ENCODE measurements at places on chromosomes 2 and 18.
A peak's percentile ranks its signal among the peaks of the same experiment; 100 is the strongest.

- no peak for DNase-seq
Measured at GRCh38 chr2:109468893-109469292, 144.9 kb downstream of the SEPTIN10 start.

GRCh38 chr2:206937555-206937954 lies 1.8 kb upstream of the CPO start:
- no peak for DNase-seq

DNA sequence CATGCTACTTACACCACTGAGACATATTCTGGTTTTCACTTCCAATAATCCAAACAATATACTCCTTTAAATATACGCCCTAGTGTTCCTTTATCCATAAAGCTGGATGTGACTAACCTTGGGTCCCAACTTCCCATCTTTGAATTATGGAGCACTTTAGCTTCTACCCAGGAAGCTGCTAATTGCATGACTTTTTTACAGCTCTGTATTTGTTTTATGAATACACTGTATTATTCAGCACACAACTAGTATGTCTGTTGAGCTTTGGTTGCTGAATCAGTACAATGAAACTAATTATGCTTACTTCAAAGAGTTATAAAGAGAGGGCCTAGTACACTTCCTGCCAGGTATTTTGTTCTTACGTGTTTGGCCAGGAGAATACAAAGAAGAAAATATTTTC lies 118.5 kb downstream of the BAZ2B start:
- DNase-seq = no peak

DNA sequence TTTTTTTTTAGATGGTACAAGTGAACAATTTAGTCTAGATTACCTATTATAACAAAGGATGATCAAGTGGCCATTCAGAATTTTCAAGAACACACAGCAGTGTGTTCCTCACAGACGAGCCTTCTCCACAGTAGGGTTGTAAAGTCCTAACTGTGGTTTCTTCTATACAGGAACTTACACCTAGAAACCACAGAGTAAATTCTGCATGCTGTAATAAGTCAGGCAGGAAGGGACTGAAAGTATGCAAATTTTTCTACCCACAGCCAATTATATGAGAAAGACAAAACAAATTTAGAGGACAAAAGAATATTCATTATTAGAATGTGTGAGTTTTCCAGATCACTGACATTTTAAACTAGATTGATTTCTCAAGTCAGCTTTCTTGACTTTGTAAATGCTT lies 99.5 kb downstream of the RBMS1 start:
- DNase-seq = no peak

- DNase-seq = no peak
Measured at GRCh38 chr2:112159454-112159921, 21.3 kb downstream of the FBLN7 start.

- no peak for DNase-seq
Measured at GRCh38 chr2:221969087-221969829, 329.5 kb downstream of the PAX3 start.

- no peak for DNase-seq
Measured at GRCh38 chr2:138415985-138416384, 85.6 kb upstream of the SPOPL start.

DNA sequence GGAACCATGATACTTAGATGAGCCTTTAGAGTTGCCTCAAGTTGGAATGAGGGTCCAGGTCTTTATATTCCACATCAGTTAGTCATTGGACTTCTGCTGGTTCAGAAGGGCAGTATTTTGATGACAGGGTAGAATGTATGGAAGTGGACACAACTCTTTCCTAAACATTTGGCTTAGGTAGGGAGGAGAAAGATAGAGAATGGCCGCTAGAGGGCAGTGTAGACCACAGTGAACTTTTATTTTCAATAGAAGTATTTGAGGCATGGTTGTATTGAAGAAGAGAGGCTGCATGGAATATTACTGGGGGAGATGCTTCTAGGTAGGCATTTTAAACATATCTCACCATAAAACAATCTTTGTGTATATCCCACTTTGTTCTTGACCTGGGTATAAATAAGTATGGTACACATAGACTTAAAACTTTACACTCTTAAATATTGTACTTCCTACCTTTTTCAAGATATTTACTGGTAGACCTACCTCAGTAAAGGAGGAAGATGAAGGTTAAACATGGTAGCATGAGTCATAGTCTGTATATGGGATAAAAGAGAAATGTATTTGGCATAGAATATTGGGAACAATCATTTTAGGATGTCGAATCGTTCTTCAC lies 497.6 kb upstream of the FAM98A start:
- peak; percentile 0 for DNase-seq

DNA sequence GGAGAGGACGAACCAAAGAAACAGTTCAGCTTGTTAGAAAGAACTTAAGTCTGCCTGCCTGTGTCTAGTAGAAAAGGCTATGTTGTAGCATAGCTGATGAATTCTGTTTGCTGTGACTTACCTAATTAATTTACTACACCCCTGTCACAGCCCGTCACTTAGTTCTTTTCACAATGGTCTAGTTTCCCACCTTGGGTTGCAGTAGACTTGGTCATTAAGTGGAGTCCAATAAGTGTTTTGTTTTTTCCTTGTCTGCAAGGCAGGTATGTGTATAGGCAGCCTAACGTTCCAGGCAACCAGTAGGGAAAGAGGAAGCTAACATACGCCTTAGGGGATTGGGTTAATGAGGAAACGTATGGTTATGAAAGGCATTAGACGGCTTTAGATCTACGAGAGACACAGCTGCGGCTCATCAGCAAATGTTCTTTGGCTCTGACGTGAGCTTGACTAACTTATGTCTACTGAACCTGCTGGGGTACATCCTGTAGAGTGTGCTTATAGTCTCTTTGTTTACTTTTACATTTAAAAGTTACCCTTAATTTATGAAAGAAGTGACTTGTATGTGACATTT lies 180.1 kb downstream of the PRPF40A start:
- no peak for DNase-seq

DNA sequence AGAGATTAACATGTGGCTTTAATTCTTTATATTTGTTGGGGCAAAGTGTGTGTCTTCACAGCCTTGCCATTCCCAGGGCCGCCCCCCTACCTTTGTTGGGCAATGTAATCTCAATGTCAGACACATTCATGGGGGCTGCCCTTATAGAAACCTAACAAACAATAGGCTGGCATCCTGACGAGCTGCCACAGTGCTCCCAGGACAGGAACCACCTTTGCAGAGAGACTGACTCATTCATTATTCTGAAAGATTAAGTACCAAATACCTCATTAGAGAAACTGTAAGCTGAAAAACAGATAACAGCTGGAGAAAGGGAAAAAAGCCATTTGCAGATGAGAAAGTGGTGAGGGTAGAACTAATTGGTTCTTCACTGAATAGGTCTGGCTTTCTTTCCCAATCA lies 1587.5 kb upstream of the PIK3C3 start:
- DNase-seq = no peak

DNA sequence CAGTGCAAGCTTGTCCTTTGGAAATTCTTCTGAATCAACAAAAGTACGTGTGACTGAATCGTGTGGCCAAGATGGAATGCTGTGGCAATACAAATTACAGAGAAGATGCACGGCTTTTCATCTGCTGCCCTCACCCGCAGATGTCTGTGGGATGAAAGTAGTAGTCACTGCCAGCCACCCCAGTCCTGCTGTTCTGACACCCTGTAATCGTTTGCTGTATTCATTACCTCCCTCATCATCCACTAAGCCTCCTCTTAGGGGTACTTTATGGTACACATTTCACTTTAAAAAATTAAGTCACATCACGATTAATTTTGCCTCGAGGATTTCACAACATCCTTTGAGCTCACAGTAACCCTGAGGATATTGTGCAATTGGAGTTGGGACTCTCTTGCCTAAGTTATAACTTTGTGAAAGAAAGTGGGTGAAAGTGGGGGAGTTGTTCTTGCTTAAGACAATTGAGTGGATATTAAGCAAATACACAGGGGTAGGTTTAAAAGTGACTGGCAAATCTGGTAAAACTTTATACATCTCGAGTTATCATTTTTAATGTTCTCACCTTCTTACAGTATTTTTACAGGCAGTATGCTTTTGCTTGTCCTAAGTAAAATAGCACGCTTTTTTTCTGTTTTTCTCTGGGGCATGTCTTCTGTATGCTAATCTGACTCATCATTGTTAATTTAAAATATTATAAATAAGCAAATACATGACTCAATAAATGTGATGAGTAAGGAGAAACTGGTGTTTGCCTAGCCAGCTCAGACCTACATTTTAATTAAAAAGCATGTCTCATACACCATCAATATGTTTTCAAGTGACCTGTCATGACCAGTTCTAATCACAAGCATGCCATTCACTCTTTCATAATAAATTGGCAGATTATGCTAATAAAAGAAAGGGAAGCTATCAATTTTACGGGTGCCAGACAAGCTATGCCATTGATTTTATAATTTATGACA lies 680.9 kb downstream of the IRS1 start:
- no peak for DNase-seq

GRCh38 chr2:113260991-113261390 lies 17.7 kb downstream of the PAX8 start:
- no peak for DNase-seq

GRCh38 chr2:124211461-124211860 lies 186.4 kb downstream of the CNTNAP5 start:
- no peak for DNase-seq

- DNase-seq = no peak
Measured at GRCh38 chr2:59276033-59276432, 1034.9 kb upstream of the FANCL start.
